HCT116 (cell line): ENCODE measurements at places on chromosomes 4 and X. TPM values are rescaled to one million over a fixed set of nuclear protein-coding genes. Genes with fewer than 3 reads are reported as not detected.

DNA sequence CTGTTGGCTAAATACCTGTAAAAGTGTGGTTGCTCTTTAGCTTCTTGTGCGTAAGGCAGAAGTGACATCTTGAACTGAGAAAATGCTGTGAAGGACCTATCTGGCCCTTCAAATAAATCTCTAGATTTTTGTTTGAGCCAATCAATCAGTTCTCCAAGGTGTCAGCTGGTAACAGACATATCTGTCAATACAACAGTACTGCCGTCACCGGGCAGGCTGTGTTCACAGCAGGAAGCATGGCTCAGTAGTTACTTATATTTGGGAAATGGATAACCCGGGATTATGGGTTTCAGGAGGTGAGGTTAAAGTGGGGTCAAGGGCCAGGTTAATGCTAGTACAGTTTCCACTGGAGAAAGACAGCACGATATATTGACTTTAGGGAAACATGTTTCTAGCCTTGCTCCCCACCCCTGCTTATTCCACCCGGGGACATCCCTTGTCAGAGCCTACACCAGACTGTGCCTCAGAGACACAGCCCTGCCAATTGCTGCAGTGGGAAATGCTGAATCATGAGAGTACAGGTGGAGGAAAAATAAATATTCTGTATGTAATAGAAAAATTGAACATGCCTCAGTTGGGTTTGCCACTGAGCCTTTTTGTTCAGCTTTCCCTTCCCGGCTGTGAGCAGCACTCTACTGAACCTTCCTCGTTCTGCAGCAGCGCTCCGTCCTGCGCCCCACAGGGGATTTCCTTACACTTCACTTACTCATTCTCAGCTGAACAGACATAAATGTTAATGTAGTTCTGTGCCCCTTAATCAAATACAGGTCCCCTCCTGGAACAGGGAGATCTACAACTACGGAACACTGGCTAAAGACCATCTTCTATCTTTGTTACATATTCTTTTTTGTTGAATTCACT lies 121.1 kb downstream of the MGST2 start:
- H3K27me3 ChIP-seq = no peaks in the 10 kb centered on the region
- no peaks in the 10 kb centered on the region for H3K4me1 ChIP-seq
- DNase-seq = no peak
- no peak overlapping the region for H3K4me3 ChIP-seq
- no peaks in the 10 kb centered on the region for H3K36me3 ChIP-seq

GRCh38 chrX:23332888-23333821 lies 1.5 kb upstream of the PTCHD1 start:
- no peak overlapping the region for H3K4me3 ChIP-seq
- no peaks in the 10 kb centered on the region for H3K36me3 ChIP-seq
- no peak overlapping the region for H3K27ac ChIP-seq
- peaks cover 5% of the 10 kb centered on the region; the same call in 1 of the 2 replicates for H3K27me3 ChIP-seq
- no peaks in the 10 kb centered on the region for H3K4me1 ChIP-seq

DNA sequence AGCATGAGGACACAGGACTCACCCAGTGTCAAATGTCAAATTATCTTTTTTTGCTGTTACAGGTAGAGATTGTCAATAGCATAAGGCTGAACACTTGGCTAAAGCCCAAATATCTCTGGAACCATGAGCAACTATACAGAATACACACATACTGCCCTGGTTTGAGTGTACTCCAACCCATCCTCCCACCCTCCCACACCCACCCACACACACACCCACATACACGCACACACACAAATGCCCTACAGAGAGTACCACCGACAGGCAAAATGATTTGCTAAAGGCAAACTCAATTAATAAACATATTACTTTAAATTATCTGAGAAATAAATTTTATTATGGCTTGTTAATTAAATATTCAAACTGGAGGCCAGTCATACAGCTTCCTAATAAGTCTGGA lies 173.1 kb upstream of the MAP3K15 start:
- no peaks in the 10 kb centered on the region for H3K27me3 ChIP-seq
- DNase-seq = no peak
- no peak overlapping the region for H3K4me3 ChIP-seq
- no peak overlapping the region for H3K27ac ChIP-seq

- H3K4me1 ChIP-seq = no peaks in the 10 kb centered on the region
- DNase-seq = no peak
- no peak overlapping the region for H3K4me3 ChIP-seq
- H3K27me3 ChIP-seq = no peaks in the 10 kb centered on the region
- no peak overlapping the region for H3K27ac ChIP-seq
These were observed 169.2 kb upstream of the ATP6AP2 start for GRCh38 chrX:40411340-40412111.

KLKB1 gene
- 0.10 TPM for total RNA-seq

DNA sequence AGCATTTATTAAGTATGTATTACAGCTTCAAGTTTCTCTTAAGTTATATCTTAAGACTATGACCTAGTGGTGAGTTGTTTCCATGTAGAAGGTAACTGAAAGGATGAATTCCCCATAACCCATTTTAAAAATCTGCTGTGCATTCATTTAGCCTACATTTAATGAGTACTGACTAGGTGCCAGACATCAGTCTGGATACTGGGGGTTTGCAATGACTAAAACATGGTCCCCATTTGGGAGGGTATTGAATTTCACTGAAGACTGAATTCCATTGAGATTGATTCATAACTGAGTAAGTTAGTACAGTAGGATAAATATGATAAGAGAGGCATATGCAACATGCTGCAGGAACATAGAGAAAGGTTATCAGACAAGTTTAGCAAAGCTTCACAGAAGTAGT lies 241.5 kb downstream of the FRAS1 start:
- H3K4me1 ChIP-seq = peaks cover 2% of the 10 kb centered on the region; the same call in 1 of the 2 replicates
- no peak overlapping the region for H3K27ac ChIP-seq
- H3K4me3 ChIP-seq = no peak overlapping the region

GRCh38 chr4:85762529-85762871 lies 287.6 kb downstream of the ARHGAP24 start:
- no peak for DNase-seq
- H3K4me1 ChIP-seq = no peaks in the 10 kb centered on the region
- H3K27me3 ChIP-seq = no peaks in the 10 kb centered on the region

- no peaks in the 10 kb centered on the region for H3K4me1 ChIP-seq
- DNase-seq = no peak
- H3K27ac ChIP-seq = no peak overlapping the region
- H3K27me3 ChIP-seq = no peaks in the 10 kb centered on the region
- H3K36me3 ChIP-seq = no peaks in the 10 kb centered on the region
- no peak overlapping the region for H3K4me3 ChIP-seq
These were observed 5.8 kb upstream of the CTSO start for GRCh38 chr4:155959417-155959816.

DNA sequence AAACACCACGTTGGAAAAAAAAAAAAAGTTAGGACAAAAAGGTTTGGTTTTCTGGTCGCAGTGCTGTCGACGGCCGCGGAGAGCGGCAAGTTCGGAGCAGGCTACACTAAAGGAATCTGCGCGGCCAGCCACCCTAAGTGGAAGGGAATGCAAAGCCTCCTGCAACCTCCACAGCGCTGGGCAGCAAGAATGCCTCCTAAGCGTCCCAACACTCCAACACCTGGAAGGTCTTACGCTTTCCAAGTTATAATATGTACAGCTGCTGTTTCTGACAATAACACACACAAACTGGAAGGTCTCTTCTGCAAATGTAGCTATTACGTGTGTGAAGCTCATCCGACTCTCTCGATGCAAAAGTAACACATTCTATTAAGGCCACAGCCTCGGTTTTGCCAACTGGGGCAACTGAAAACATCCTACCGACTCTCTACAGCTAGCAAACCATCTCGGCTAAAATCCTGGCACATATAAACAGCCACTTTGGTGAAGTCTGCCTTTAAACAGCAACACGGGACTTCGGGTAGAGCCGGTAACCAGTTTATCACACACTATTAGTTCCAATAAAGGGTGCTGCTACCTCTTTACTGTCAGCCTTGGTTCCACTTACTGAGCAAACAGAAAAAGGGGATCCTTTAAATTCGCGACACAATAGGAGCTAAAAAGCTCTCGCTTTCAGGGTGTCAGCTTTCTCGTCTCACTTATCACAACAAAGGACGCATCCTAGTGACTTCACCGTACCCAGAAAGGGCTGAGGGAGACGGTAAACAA lies 895 bp downstream of the SMIM14 start:
- peak overlapping the region; percentile 90 for H3K4me3 ChIP-seq
- no peaks in the 10 kb centered on the region for H3K36me3 ChIP-seq
- no peaks in the 10 kb centered on the region for H3K27me3 ChIP-seq
- H3K4me1 ChIP-seq = peaks cover 28% of the 10 kb centered on the region

GRCh38 chr4:150525321-150525868 lies 56.6 kb upstream of the MAB21L2 start:
- H3K27ac ChIP-seq = no peak overlapping the region
- H3K4me3 ChIP-seq = no peak overlapping the region
- no peaks in the 10 kb centered on the region for H3K27me3 ChIP-seq
- no peaks in the 10 kb centered on the region for H3K36me3 ChIP-seq

DOCK11 gene
- 0.59 TPM for total RNA-seq

GRCh38 chr4:4496592-4497372 lies 45.1 kb downstream of the STX18 start:
- H3K27me3 ChIP-seq = no peaks in the 10 kb centered on the region
- no peak overlapping the region for H3K4me3 ChIP-seq
- no peak for DNase-seq
- no peak overlapping the region for H3K27ac ChIP-seq
- H3K36me3 ChIP-seq = no peaks in the 10 kb centered on the region

PABPC4L gene
- not detected for total RNA-seq

- H3K36me3 ChIP-seq = peaks cover 21% of the 10 kb centered on the region
- no peak for DNase-seq
- H3K4me3 ChIP-seq = no peak overlapping the region
- no peaks in the 10 kb centered on the region for H3K4me1 ChIP-seq
These were observed 10.8 kb downstream of the TMEM165 start for GRCh38 chr4:55406545-55406944.

GRCh38 chr4:155837203-155837796 lies 28.8 kb downstream of the ASIC5 start:
- H3K4me3 ChIP-seq = no peak overlapping the region
- no peaks in the 10 kb centered on the region for H3K4me1 ChIP-seq
- no peak overlapping the region for H3K27ac ChIP-seq
- H3K27me3 ChIP-seq = no peaks in the 10 kb centered on the region
- no peaks in the 10 kb centered on the region for H3K36me3 ChIP-seq

DNA sequence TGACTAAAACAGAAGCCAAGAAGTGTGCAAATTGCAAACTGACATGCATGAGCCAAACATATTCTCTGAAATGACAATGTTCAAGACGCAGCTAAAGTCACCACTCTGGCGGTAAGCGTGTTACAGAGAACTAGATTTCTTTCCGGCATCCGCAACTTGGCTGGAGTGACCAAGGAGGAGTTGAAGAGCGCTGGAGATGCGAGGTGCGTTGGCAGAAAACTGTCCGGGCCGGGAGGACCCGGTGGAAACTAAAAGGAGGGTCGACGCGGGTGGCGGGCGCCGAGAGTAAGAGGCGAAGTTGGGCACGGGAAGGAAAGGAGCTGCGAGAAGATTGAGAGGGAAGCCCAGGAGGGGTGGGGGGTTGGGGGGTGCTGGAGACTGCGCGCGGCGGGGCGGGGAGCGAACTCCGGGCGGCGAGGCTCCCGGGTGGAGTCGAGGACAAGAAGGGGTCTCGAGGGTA lies 807 bp downstream of the SEL1L3 start:
- H3K4me3 ChIP-seq = peak overlapping the region; percentile 92
- H3K27me3 ChIP-seq = no peaks in the 10 kb centered on the region
- H3K4me1 ChIP-seq = peaks cover 17% of the 10 kb centered on the region

RGN gene
- not detected for total RNA-seq

GRCh38 chrX:87901060-87901459 lies 383.5 kb downstream of the KLHL4 start:
- no peaks in the 10 kb centered on the region for H3K36me3 ChIP-seq
- no peak for DNase-seq
- no peaks in the 10 kb centered on the region for H3K4me1 ChIP-seq
- H3K27ac ChIP-seq = no peak overlapping the region

- DNase-seq = no peak
- no peaks in the 10 kb centered on the region for H3K4me1 ChIP-seq
- H3K27ac ChIP-seq = no peak overlapping the region
- H3K27me3 ChIP-seq = no peaks in the 10 kb centered on the region
- no peaks in the 10 kb centered on the region for H3K36me3 ChIP-seq
- H3K4me3 ChIP-seq = no peak overlapping the region
These were observed 94.9 kb downstream of the ATP8A1 start for GRCh38 chr4:42562016-42562415.

- no peaks in the 10 kb centered on the region for H3K27me3 ChIP-seq
- no peaks in the 10 kb centered on the region for H3K36me3 ChIP-seq
- H3K27ac ChIP-seq = peak overlapping the region; percentile 45; the same call in 1 of the 2 replicates
- no peak for DNase-seq
- peaks cover 7% of the 10 kb centered on the region for H3K4me1 ChIP-seq
- peak overlapping the region; percentile 26 for H3K4me3 ChIP-seq
These were observed 19.3 kb upstream of the CSF2RA start for GRCh38 chrX:1249101-1249887.

ITGB1BP2 gene
- 3.5 TPM for total RNA-seq

SULT1E1 gene
- not detected for total RNA-seq

DNA sequence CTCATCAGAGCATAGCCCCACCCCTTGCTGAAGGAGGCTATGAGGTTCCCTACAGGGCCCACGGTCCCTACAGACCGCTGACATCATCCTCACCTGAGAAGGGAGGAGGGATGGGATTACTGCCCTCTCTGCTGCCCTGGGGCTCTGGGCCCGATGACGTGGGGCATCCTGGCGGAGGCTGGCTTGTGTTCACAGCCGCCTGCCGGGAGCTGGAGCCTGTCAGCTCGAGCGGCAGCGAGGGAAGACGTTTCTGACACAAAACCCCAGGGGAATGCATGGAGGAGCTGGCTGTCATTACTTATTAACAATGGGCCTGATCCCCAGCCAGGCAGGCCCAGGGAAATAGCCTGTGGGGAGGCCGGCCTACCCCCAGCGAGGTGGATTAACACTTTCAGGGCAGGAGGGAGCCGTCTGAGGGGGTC lies 106.6 kb upstream of the ATP6AP2 start:
- no peaks in the 10 kb centered on the region for H3K36me3 ChIP-seq
- no peaks in the 10 kb centered on the region for H3K4me1 ChIP-seq
- no peak overlapping the region for H3K27ac ChIP-seq
- no peaks in the 10 kb centered on the region for H3K27me3 ChIP-seq
- H3K4me3 ChIP-seq = no peak overlapping the region
